ENCODE measurements at places on chromosomes 3 and 15.

DNA sequence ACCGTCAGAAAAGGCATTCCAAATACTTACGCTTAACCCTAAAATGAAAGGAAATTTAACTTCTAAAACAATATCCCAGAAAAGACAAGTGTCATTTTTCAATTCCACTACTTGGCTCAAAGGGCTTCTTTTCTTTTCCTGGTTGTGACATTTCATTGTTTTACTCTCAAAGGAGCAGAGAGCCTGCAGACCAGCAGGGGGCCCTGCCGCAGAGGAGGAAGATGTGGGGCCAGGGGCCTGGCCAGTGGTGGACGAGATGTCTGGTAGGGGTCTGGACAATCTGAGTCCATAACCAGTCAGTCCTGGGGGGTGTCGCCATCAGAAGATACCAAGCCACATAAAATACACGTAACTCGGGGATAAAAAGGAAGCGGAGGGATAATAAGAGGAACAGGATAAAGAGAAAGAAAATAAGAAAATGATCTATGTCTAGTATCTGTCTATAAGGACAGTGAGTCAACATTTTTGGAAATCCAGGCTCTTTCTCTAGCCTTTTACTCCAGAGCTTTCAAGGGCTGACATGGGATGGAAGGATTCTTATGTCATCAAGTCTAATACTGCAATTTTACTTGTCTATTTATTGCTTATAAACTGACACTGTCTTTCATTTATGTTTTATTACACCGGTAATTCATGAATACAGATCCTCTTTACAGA is 54.2 kb upstream of the ARHGEF3 start:
- no peak for DNase-seq

DNA sequence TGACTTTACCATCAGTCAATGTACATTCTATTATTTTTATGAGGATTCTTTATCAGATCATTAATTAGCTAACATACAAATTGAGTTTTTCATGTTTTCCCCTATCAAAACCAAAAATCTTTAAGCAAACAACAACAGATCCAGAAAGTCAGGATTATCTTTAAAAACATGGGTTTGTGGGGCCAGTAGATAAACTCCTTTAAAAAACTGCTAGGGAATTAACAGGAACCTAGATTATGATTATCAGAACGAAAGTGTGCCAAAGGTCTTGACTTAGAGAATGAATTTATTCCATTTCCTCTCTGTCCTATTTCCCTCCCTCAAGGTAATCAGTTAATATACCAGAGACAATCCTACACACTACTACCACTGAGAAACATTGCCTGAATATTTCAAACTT is 13.2 kb upstream of the CCDC13 start:
- no peak for DNase-seq

DNA sequence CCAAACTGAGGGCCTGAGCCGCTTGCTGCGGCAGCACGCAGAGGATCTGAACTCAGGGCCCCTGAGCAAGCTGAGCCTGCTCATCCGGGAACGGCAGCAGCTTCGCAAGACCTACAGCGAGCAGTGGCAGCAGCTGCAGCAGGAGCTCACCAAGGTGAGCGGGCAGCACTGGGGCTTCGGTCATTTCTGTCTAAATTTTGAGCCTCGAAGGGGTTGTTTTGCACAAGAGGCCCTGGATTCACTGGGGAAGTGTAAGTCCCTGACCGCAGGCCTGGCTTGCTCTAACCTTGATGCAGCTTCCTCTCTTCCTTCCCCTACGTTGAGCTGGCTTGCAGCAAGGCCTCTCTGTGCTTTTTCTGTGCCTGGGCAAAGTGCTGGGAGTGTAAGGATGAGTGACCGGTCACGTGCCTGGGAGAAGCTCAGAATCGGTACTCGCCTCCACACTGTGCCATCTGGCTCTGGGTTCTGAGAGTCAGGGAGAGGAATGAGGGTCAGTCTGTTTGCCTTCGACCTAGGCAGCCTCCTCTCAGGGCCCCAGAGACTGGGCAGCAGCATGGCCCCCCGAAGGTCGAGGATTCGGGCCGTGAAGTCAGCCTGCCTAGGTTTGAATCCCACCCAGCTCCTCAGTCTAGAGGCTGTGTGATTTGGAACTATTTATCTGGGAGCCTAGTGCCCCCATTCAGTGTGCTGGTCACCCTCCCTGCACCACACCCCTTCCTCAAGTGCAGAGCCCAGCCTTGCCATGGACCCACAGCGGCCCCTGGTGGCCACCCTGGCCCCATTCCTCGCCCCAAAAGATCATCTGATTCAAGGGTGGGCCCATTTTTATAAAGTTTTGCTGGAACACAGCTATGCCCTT is 1.4 kb downstream of the FES start:
- DNase-seq = peak; percentile 25

DNA sequence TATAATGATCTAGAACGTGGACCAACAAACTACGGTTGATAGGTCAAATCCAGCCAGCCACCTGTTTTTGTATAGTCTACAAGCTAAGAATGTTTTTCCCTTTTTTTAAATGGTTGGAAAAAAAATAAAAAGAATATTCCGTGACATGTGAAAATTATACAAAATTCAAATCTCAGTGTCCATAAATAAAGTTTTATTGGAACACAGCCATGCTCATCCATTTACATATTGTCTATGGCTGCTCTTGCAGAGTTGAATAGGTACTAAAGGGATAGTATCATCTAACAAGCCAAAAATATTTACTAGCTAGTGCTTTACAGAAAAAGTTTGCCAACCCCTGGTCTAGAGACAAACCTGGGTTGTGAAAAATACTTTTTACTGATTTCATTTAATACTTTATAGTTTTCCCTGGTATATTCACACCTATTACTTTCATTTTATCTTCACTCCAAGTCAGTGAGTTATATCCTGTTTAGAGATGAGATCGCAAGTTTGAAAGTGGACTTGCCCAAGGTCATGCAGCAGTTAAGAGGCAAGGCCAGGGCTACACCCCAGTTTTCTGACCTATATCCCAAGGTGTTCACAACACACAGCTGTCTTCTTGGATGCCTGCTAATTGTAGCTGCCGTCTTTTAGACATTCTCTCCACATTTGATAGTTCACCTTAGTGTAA is 58.4 kb downstream of the IGF2BP2 start:
- no peak for DNase-seq

- DNase-seq = no peak
Measured at GRCh38 chr3:64648927-64649906, 38.6 kb downstream of the ADAMTS9 start.

GRCh38 chr3:142095841-142096240 is 53.5 kb downstream of the TFDP2 start:
- no peak for DNase-seq

- no peak for DNase-seq
Measured at GRCh38 chr3:46725621-46726314, 8.1 kb upstream of the PRSS50 start.

DNA sequence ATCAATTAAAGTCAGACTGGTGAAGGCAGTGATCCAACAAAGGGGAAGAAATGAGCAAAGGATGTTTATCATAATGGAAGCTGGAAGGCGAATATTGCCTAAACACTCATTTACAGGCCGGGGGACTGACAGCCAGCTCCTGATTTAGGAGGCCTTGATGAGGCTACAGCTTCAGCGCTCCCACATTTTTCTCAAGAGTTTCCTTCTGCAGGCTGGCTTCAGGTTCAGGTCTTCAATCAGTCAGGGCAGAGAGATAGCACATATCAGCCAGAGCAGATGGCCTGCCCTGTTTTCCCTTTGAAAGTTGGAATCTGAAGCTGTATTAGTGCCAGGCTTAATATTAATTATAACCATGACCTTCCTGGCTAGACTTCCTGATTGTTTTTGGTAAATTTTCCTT is 218.9 kb downstream of the SV2B start:
- no peak for DNase-seq
